ENCODE measurements at places on chromosomes 12 and 14. TPM values are rescaled to one million over a fixed set of nuclear protein-coding genes. Genes with fewer than 3 reads are reported as not detected.

PPFIA2 gene
- 3.5 TPM for polyA plus RNA-seq

EIF2S3B gene
- 1.6 TPM for polyA plus RNA-seq

DLK1 gene
- 5.1 TPM for polyA plus RNA-seq

VPS37B gene
- polyA plus RNA-seq: 22.6 TPM

HVCN1 gene
- polyA plus RNA-seq: 11.2 TPM

LIN52 gene
- polyA plus RNA-seq: 19.4 TPM

ANO4 gene
- polyA plus RNA-seq: 0.75 TPM

BEST3 gene
- polyA plus RNA-seq: 0.41 TPM

PROX2 gene
- polyA plus RNA-seq: 0.58 TPM

SERPINA9 gene
- not detected for polyA plus RNA-seq

DENND5B gene
- 31.5 TPM for polyA plus RNA-seq

RNF212B gene
- 1.7 TPM for polyA plus RNA-seq

GZMB gene
- polyA plus RNA-seq: 0.51 TPM

DPPA3 gene
- 0.05 TPM for polyA plus RNA-seq

LRTM2 gene
- polyA plus RNA-seq: 0.26 TPM

LGR5 gene
- 20.0 TPM for polyA plus RNA-seq
